ENCODE measurements at places on chromosomes 1 and 21.
A peak's percentile ranks its signal among the peaks of the same experiment; 100 is the strongest.

- DNase-seq = peak; percentile 85
Measured at GRCh38 chr1:225653463-225654276, 747 bp upstream of the ENAH start.

GRCh38 chr1:92038695-92039346 lies 9.0 kb downstream of the EPHX4 start:
- DNase-seq = no peak

- DNase-seq = peak; percentile 98
Measured at GRCh38 chr1:222713091-222713961, 962 bp downstream of the BROX start.

GRCh38 chr1:217062586-217062985 lies 339.4 kb upstream of the ESRRG start:
- no peak for DNase-seq

- DNase-seq = peak; percentile 85
Measured at GRCh38 chr1:29356663-29357062, 120.3 kb downstream of the PTPRU start.

- DNase-seq = no peak
Measured at GRCh38 chr1:230108580-230108979, 41.5 kb downstream of the GALNT2 start.

GRCh38 chr1:58699011-58699762 lies 675 bp downstream of the MYSM1 start:
- no peak for DNase-seq

- no peak for DNase-seq
Measured at GRCh38 chr1:87084244-87084836, 169.9 kb downstream of the HS2ST1 start.

DNA sequence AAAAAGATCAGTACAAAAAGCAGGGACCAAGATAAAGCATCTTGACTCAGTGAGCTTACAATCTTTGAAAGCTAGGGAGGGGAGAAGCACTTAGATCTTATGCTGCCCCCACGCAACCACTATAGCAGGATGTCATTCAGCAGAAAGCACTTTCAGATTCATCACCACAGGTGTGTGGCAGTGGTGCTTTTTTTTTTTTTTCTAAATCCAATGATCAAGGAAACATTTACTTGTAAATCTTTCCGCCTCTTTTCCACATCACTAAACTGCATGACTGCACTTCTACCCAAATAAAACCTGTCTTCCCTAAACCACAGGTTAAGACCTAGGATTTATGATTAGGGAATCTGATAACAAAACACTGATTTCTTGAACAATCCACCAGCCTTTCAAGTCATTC lies 154.8 kb downstream of the SLC45A1 start:
- no peak for DNase-seq

DNA sequence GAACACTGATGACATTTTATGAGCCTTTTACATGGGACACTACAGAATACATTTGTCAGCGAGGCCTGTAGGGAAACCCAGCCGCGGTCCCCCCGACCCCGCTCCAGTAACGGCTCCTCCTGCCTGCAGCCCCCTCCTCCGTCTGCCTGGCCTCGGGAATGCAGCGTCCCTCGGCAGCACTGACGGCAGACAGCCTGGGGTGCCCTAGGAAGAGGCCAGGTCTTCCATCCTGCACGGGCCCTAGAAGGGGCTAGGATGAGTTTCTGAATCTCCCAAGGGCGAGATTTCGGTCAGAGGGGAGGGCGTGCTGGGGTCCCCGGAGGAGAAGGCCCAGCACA lies 8.4 kb downstream of the SAMD11 start:
- peak; percentile 57 for DNase-seq

DNA sequence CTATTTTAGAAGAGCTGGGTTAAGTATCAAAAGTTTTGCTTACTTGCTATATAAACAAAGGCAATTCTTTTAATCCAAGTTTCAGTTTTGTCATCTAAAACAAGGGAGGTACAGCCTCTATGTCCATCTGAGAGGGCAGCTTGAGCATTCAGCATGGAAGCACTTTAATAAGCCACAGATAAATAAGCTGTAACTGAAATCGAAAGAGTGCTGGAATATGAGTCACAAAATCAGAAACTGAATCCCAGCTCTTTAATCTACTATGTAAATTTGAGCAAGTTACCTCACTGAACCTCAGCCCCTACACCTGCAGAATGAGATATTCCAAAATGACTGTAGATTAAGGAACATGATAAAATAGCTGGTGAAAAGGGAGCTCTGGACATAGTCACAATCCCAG lies 80.0 kb upstream of the HP1BP3 start:
- no peak for DNase-seq

DNA sequence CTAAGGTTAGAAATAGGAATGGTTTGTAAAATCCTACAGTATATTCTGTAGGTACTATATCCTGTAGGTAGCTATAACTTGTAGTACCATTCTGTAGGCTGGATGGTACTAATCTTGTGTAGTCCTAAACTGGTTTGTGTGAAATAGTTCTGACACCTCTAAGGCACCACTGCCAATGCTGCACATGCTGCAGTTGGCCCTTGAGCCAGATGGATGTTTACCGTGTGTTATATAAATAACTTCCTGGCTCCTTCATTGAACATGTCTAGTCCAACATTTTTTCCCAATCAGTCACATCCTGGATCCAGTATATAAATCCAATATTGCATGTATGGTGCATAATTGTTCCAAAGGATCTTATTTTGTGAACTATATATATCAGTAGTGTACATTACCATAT lies 89.5 kb upstream of the GNG4 start:
- no peak for DNase-seq

DNA sequence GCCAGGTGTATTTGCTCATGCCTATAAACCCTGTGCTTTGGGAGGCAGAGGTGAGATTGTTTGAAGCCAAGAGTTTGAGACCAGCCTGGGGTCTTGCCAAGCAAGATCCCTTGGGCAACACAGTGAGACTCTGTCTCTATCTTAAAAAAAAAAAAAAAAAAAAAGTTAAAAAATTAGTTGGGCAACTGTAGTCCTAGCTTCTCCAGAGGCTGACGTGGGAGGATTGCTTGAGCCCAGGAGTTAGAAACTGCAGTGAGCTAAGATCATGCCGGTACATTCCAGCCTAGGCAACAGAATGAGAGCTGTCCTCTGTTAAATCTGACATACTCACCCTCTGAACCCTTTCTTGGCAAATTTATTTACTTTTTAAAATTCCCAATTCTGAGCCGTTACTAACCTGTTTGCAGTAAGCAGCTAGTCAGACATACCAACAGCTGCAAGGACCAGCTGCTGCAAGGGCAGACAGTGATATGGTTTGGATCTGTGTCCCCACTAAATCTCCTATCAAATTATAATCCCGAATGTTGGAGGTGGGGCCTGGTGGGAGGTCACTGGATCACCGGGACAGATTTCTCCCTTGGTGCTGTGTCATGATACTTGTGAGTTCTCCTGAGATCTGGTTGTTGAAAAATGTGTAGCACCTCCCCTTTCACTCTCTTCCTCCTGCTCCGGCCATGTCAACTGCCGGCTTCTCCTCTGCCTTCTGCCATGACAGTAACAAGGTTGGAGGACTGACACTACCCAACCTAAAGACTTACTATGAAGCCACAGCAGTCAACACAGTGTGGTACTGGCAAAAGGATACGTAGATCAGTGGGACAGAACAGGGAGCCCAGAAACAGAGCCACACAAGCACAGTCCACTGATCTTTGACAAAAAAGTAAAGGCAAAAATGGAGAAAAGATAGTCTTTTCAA lies 10.6 kb downstream of the PARP1 start:
- no peak for DNase-seq

DNA sequence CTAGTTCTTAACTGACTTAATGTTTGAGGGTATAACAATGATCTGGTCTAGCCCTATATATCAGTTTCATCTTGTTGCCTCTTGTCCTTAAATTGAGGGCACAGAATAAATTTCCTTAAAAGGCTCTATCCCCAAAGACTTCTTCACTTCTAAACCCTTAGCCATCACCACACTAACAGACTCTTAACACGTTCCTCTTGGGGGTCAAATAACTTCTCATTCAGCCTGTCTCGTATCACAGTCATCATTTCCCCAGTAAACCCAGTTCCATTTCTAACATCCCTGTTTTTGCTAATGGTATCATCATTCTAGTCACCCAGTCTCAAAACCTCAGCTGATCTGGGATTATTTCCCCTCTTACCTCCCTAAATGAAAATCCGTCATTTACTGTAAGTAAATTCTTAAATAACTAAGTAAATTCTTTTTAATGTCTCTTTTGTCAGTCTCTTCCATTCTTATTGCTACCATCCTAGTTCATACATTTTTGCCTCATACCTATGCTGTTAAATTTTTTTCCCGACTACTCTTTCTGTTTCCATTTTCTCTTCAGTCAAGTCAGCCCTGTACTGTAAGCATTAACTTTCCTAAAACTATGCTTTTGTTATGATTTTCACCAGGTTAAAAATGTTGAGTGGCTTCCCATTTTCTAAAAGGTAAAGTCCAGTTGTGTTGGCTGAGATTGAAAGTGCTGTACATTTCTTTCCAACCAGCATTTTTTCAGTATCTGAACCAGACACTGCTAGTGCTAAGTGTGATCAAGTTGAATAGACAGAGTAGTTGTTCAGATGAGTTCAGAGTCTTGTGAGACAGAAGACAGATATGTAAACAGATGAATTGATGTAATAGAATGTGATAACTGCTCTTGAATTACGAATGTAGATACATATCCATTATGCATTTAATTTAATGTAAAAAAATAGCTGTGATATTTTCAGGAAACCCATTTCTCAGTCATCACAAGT lies 6.9 kb downstream of the CTTNBP2NL start:
- no peak for DNase-seq

DNA sequence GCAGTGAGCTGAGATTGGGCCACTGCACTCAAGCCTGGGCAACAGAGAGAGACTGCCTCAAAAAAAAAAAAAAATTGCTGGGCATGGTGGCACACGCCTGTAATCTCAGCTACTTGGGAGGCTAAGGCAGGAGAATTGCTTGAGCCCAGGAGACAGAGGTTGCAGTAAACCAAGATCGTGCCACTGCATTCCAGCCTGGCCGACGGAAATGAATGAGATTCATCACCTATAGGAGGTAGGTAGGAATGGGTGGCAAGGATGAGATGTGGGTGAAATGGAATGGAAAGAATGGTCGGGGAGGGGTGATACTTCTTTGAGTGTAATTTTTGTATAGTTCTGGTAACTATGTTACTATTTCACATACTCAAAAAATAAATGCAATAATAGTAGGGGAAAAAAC lies 15.4 kb downstream of the CTXND2 start:
- peak; percentile 3 for DNase-seq

- no peak for DNase-seq
Measured at GRCh38 chr1:162994921-162995320, 74.2 kb upstream of the RGS4 start.

DNA sequence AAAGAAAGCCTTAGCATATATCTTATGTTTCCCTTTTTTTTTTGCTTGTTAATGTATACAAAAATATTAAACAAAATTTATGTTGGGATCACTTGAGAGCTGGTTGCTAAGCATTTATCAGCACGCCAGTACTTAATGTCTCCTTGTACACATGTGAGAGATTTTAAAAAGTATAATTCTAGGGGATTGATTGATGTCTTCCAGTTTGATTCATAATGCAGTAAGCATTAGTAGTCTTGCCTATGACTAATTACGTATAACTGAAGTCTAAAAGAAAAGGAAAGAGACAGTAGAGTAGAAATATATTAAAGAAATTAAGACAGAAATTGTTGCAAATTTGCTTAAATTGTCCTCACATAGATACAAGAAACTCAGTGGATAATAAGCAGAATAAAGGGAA lies 1630.4 kb upstream of the B3GALT2 start:
- DNase-seq = no peak

DNA sequence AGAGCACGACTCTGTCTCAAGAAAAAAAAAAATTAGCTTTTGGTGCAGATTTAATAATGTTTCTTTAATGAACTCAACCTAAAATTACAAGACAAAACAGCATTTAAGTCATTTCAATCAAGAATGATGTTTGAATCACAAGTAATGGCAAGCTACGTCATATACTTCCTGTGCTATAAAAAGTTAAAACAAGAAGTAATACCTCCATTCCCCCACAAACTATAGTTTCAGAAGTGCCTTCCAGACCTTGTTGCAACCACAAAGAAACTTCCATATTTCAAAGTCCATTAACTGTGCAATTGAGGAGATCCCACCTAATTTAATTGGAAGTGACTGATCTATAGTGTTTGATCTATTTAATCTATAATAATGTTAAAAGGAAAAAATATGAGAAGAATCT lies 15.1 kb downstream of the NRDC start:
- DNase-seq = no peak

DNA sequence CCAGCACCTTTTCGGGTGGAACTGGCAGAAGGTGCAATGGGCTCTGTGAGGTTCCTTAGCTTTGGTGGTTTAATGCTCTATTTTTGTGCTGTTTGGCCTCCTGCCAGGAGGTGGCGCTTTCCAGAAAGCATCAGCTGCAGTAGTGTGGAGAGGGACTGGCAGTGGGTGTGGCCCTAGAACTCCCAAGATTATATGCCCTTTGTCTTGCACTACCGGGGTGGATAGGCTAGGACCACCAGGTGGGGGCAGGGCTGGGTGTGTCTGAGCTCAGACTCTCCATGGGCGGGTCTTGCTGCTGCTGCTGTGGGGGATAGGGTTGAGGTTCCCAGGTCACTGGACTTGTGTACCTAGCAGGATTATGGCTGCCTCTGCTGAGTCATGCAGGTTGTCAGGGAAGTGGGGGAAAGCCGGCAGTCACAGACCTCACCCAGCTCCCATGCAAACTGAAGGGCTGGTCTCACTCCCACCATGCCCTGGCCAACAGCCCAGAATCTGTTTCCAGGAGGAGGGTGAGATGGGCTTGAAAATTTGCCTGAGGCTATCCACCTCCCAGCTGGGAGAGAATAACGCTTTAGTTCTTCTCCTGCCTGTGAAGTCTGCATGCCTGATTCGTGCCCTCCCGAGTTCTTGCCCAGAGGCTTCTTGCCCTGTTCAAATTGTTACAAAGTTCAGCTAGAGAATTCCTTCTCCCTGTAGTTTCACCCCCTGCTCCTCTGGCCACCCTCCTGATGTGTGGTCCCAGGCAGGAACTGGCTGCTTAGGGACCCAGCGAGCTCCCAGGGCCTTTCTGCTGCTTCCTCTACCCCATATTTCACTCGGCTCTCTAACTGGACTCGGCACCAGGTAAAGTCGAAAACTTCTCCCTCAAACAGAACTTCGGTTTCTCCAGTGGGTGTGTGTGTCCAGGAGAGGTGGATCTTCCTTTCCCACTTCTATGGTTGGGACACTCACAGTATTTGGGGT lies 76.5 kb upstream of the BTG3 start:
- DNase-seq = peak; percentile 68

GRCh38 chr1:160371346-160371631 lies 4.4 kb downstream of the NHLH1 start:
- DNase-seq = no peak

DNA sequence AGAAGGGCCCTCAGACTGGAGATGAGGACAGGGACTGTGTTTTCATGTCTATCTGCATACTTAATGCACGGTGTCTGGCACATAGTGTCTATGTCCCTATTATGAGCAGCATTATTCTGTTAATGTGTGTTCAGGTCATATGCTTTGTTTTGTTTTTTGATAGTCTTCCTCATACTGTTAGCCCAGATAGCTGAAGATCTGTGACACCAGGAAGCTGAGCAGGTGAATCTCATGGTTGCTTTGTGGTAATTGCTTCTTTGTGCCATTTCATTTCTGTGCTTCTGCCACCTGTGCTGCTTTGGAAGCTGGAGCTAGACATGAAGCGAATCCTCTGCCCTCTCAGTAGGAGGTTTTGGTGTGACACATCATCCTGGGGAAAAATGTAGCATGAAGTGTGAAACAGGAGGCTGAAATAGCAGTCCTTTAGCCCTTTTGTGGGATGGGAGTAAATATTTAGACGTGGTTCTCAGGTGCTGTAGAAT lies 15.8 kb downstream of the SMAP2 start:
- no peak for DNase-seq

- DNase-seq = no peak
Measured at GRCh38 chr21:17819877-17820229, 697 bp upstream of the C21orf91 start.

- DNase-seq = no peak
Measured at GRCh38 chr1:90291431-90292216, 296.7 kb downstream of the ZNF326 start.
